ENCODE measurements at places on chromosomes 16 and 17. TPM values are rescaled to one million over a fixed set of nuclear protein-coding genes. Genes with fewer than 3 reads are reported as not detected.

DNA sequence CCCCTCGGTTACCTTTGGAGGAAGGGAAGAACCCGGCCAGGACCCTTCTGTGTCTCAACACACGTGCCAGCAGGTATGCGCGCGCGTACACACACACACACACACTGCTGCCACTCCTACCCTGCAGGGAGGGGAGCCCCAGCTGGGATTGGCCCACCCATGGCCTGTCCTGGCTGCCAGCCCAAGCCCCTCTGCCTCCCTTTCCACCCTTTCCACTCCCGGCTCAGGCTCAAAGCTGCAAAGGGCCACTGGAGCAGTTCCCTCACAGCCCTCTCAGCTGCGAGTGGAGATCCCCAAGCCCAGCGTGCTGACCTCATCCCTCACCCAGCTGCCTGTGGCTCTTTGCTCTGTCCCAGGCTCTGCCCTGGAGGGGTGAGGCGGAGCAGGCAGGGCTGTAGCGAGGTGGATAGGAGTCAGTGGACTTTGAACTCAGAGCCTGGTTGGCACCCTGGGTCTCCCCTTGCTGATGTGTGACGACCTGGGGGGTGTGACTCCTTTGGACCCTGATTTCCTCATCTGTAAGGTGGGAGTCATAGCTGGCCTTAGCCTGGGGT lies 14.5 kb downstream of the KIF19 start:
- DNase-seq: no peak

- DNase-seq: no peak
Measured at GRCh38 chr16:58201163-58201562, 3.3 kb upstream of the CSNK2A2 start.

The PRSS21 gene
- total RNA-seq: 1.1 TPM

- DNase-seq: no peak
Measured at GRCh38 chr16:51968749-51969148, 578.2 kb downstream of the TOX3 start.

DNA sequence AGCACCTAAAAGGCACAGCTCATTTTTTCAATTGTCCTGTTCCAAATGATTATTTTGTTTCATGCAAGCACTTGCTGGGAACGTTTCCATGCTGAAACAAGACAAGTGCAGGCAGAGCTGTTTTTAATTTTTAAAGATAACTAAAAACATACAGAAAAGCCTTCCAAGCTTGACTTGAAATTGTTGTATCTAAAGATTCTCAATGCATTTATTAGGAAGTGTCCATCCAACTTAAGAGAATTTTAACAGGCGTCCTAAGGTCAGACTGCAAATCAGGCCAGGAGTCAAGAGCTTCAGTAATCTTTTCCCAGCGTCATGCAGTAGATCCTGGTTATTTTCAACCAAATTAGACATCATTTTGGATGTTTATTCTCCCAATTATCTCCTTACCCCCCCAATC lies 702.8 kb downstream of the KCNJ2 start:
- no peak for DNase-seq

The TP53TG3C gene
- total RNA-seq: not detected

The MT1G gene
- total RNA-seq: not detected

DNA sequence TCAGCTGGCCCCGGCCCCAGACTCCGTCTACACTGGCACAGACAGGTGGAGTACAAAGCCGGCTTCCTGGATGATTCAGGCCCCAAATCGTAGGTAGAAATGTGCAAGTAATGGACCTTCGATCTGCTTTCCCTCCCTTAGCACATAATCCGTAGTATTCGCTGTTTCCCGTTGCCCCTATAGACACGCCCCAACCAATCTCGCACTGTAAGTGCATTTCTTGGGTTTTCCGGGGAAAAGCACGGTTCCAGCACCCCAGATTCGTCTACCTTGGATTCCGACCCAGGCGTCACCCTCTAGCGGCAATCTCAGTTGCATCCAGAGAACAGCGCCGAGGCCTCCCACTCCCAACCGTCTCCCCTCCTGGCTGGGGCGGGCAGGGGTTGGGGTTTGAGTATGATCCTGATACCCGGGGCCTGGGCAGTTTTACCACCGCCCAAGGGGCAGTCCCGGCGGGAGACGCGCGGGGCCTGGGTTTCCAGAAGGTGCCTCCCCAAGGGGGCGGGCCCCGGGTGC lies 12.1 kb upstream of the FOXF1 start:
- no peak for DNase-seq

The FAM171A2 gene
- total RNA-seq: 0.98 TPM

GRCh38 chr17:2837147-2837561 lies 40.9 kb downstream of the RAP1GAP2 start:
- no peak for DNase-seq

- DNase-seq: no peak
Measured at GRCh38 chr16:71499775-71500364, 10.7 kb upstream of the ZNF19 start.

The TPSB2 gene
- total RNA-seq: 8.2 TPM

The FOXL1 gene
- total RNA-seq: not detected

- DNase-seq: no peak
Measured at GRCh38 chr17:975371-975915, 4.1 kb downstream of the NXN start.

DNA sequence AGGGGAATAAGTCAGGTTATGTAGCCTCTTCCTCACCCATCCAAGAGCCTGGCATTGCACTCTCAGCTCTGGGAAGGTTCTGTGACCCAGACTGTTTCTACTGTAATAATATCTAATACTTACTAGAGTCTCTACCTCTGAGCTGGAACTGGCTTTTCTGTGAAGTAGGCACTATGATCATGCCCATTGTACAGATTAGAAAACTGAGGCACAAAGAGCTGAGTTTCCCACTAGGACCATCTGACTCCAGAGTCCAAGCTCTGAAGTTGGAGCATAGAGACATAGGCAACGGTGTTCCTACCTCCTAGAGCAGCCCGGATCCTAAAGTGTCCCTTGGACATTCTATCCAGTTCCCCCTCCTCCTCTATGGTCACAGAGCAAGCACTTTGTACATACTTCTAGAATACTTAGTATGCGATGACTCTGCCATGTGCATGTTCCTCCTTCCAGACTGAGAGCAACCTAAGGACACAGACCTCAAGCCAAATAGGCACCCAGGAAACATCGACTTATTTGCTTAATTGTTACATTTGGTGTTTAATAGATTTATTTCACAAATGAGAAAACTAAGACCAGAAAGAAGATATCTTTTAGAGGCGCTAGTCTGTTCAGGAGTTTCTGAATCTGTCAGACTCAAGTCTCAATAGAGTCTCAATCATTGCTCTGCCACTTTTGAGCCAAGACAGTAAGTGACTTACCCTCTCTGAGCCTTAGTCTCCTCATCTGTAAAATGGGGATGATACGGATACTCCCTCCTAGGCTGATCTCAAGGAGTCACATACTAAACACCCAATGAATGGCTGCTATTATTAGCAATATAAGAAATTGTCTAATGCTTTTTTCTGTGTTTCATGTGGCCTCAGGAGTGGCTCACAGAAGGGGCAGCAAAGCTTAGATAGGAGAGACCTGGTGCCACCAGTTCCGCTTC lies 3.6 kb downstream of the CLEC19A start:
- DNase-seq: no peak

The GCGR gene
- not detected for total RNA-seq

The PMP22 gene
- 35.7 TPM for total RNA-seq

The RPL13 gene
- 6,842 TPM for total RNA-seq

- DNase-seq: no peak
Measured at GRCh38 chr16:79476580-79476979, 124.0 kb downstream of the MAF start.

DNA sequence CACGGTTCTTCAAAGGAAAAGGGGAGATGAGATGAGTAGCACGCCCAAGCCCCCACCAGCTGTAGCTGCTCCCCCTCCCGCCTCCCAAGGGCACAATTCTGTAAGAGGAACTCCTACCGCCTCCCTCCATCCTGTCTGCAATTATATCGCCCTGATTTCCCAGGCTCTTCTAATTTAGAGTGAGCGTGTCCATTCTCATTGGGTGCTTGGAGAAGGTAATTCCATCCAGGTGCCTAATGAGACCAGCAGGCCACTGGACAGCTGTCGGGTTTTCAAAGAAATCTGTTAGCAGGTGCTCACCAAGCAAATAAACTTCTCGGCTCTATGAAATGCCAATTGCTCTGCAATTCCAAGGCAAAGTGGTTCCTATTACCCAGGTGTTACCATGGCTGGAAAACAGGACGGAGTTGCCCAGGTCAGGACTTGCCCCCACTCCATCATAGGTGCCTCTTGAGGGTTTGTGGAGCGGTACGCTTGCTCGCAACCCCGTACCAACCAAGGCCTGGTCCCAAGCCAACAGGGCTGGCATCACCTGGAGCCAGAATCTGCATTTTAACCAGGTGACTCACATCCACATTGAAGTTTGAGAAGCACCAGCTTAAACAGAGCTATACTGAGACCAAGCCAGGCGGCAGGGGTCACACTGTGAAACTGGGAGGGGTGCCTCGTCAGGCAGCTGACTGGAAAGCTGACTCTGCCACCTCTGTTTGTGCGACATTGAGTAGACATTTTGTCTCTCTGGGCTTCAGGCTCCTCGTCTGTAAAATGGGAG lies 16.5 kb upstream of the MEAK7 start:
- DNase-seq: no peak

- DNase-seq: no peak
Measured at GRCh38 chr17:79800325-79801155, 3.7 kb upstream of the CBX8 start.

All from spleen (tissue), 13 donors.